ENCODE measurements at places on chromosomes 7 and 10.

- DNase-seq = no peak
Observed at GRCh38 chr7:479115-479947, 40.3 kb downstream of the PDGFA start.

GRCh38 chr7:151927540-151927939 lies 28.7 kb upstream of the GALNTL5 start:
- no peak for DNase-seq

GRCh38 chr10:15167411-15168290 lies 842 bp downstream of the NMT2 start:
- no peak for DNase-seq

DNA sequence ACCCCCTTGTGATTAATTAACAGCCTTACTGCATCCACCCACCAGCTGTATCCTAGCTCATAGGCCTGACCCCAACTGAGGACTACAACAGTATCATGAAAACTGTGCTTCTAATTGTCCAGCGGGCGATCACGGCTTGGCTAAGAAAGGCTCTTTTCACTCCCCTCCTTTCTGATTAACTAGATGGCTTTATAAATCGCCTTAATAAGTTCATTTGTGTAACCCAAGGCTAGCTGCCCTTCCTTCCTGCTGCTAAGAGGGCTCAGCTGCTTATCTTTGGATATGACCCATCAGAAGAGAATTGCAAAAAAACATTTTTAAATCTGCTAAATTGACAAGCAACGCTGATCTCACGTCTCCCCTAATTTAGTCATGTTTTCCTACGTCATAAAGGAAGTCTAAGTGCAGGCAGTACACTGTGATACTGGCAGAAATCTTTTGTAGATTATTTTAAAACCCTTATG lies 163.0 kb upstream of the LAMB4 start:
- no peak for DNase-seq

DNA sequence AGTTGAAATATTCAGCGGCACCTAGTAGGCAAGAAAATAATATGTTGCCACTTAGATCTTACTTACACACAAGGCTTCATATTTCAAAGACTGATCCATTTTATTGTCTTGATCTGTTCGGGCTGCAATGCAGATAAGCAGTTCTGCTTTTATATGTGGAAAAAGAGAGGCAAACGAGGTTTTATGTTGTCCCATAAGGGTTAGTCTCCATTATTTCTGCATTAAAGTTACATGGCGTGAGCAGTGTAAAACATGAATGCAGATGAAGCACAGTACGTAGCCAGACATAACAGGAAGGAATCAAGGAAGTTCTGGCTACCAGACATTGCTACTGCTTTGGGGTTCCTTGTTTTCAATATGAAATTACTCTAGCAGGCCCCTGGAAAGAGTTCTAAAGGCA lies 224.8 kb downstream of the BBS9 start:
- DNase-seq = no peak

DNA sequence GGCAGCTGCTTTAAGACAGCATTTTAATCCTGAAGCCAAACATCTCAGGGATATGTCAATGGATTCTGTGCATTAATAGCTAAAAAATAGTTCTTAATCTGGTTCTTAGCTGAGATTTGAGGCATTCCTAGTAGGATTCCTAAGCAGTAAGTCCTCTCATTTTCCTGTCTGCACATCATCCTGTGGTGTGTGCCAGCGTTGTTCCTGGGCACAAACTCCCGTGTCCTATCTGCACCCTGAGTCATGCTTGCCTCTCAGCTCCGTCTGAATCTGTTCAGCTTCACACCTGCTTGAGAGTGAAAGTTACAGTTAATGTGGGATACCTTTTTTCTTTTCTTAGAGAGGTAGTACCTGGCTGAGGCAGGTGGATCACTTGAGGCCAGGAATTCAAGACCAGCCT lies 19.5 kb downstream of the BAG3 start:
- DNase-seq = no peak

DNA sequence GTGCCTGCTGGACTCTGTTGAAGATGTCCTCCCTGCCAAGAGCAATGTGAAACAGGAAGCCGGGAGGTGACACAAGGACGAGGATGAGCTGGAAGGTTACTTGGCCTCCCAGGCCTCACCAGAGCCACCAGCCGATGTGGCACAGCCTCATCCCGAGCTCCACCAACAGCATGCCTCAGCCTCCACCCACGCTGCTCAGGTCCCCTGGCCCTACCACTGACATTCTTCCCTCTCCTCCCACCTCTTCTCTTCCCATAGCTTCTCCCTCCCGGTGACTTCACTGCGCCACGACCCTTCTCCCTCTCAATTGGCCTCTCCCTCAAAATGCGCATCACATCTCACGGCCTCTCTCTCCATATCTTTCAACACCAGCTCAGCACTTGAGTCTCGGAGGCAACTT lies 249.9 kb downstream of the SKAP2 start:
- DNase-seq = no peak

- DNase-seq = no peak
Observed at GRCh38 chr7:122949186-122949585, 46.3 kb downstream of the TAS2R16 start.

Data from hematopoietic multipotent progenitor cell treated with erythropoietin and hydrocortisone succinate and interleukin-3 and kit ligand, for 17 days (in vitro differentiated cells).